ENCODE measurements at places on chromosomes 1 and 21. TPM values are rescaled to one million over a fixed set of nuclear protein-coding genes. Genes with fewer than 3 reads are reported as not detected.

Gene EXO5
- total RNA-seq = 7.7 TPM

Gene BRINP3
- total RNA-seq = not detected

Gene LCE1A
- not detected for total RNA-seq

DNA sequence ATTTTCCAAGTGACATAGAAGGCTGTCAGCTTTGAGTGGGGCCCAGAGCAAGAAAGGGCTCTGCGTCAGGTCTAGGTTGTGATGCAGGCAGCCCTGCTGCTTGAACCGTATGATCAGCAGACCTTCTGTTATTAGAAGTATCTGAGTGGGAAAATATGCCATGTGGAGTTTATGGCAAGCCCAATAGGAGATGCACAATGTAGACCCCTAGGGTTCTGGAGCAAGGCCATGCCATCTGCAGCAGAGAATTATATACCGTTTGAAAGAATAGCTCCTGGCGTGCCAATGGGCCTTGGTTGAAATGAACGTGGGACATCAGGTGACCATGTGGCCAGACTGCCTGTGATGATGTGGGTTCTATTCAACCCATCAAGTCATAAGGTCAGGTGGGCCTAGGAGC lies 44.1 kb upstream of the ZBTB18 start:
- no peak for DNase-seq

GRCh38 chr1:47207803-47208373 lies 18.1 kb upstream of the PDZK1IP1 start:
- no peak for DNase-seq
